ENCODE measurements at places on chromosomes 3 and 15. TPM values are rescaled to one million over a fixed set of nuclear protein-coding genes. Genes with fewer than 3 reads are reported as not detected.
A peak's percentile ranks its signal among the peaks of the same experiment; 100 is the strongest.

- no peaks in the 10 kb centered on the region for H3K27me3 ChIP-seq
- H3K4me3 ChIP-seq = peak overlapping the region; percentile 92
- no peak for DNase-seq
- H3K27ac ChIP-seq = peak overlapping the region; percentile 94
Measured at GRCh38 chr3:67655364-67656121, 1.1 kb upstream of the SUCLG2 start.

- H3K4me1 ChIP-seq = no peaks in the 10 kb centered on the region
- no peak for DNase-seq
- H3K27ac ChIP-seq = no peak overlapping the region
- no peak overlapping the region for H3K4me3 ChIP-seq
- H3K36me3 ChIP-seq = no peaks in the 10 kb centered on the region
Measured at GRCh38 chr3:64393193-64393592, 167.9 kb upstream of the PRICKLE2 start.

ELL3 gene
- 1.9 TPM for total RNA-seq

DNA sequence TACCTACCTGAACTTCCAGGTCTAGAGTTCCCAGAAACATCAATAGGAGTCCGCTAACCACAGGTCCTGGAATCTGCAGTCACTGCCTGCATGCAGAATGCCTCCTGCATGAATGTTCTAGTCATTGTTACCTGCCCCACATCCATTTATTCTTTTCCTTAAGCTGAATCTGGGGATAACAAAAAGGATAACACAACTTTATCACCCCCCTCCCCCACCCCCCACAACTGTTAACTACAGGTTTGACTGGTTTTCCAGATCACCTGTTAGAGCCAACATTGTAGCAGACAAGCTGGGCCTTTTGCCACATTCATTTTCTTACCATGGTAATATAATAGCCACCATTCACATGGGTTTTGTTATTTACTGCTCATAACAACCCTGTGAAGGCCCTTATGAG is 4.6 kb upstream of the CTSH start:
- DNase-seq = no peak
- no peak overlapping the region for H3K27ac ChIP-seq
- peaks cover 6% of the 10 kb centered on the region for H3K4me1 ChIP-seq
- H3K36me3 ChIP-seq = no peaks in the 10 kb centered on the region
- no peaks in the 10 kb centered on the region for H3K27me3 ChIP-seq

DNA sequence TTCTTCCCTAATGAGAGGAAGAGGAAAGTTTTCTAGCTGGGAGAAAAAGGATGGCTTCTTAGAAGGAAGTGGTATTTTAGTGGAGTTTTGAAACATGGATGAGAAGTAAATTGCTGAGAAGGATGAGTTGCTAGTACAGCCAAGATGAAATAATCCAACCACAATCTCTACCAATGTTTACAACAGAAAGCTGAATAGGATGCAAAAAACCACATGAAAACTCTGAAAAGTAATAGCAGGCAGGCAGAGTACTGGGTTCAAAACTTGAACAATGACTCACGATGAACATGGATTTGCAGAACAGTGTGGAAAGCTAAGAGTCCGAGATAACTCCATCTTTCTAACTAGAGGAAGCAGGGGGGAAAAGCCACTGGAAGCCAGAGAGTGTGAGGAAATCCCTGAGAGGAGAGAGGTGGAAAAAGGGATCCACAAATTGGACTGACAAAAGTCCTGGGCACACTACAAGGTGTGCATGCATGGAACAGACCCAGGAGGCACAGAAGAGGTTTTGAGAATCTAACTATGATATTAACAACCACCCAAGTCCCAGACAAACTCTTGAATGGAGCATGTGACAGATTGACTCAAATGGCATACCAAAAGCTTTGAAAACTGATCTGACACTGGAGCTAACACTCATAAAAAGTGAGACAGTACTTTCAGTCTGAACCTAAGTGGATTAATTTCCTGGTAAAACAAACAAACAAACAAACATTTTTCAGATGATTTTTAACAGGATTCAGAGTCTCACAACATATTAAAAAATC is 76.7 kb downstream of the ST6GAL1 start:
- H3K4me3 ChIP-seq = no peak overlapping the region
- H3K4me1 ChIP-seq = no peaks in the 10 kb centered on the region
- H3K36me3 ChIP-seq = no peaks in the 10 kb centered on the region

PATL2 gene
- not detected for total RNA-seq

Measured in sigmoid colon (tissue), 7 donors.